Effector CD4-positive, alpha-beta T cell (primary cell): ENCODE measurements at places on chromosomes 4 and X.

- DNase-seq: no peak
Observed at GRCh38 chrX:20147561-20147960, 5.9 kb upstream of the EIF1AX start.

GRCh38 chr4:8280876-8281440, 11.4 kb downstream of the HTRA3 start:
- no peak for DNase-seq

- DNase-seq: no peak
Observed at GRCh38 chr4:620851-621261, 4.5 kb upstream of the PDE6B start.

- DNase-seq: no peak
Observed at GRCh38 chrX:45758738-45759397, 558.2 kb upstream of the DIPK2B start.

DNA sequence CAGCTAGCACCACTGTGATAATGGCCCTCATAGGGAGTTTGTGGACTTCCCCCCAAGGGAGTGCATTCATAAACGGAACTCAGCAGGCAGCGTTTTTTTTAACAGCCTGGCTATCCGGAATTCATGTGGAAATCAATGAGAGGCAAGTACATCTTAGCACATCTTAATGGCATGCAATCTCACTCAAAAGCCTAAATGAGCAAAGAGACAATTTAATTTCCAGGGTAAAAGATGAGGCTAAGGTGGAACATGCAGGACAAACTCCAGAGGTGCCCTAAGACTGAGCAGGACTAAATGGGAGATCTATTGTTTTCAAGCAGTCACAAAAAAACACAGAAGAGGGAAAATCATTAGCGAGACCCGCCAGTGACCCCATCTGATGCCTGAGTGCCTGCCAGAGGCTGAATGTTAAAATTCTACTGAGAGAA, 243.5 kb upstream of the KCNIP4 start:
- no peak for DNase-seq
